Stimulated activated CD4-positive, alpha-beta T cell treated with anti-CD3 and anti-CD28 coated beads, Interleukin-12 subunit alpha, Interleukin-12 subunit beta, amount 100 ng/mL, for 48 hours (primary cell): ENCODE measurements at places on chromosomes 13 and 19.

GRCh38 chr13:80931118-80931517, 590.2 kb upstream of the SPRY2 start:
- DNase-seq = no peak

GRCh38 chr13:105735281-105735680, 800.2 kb downstream of the EFNB2 start:
- DNase-seq = no peak

- no peak for DNase-seq
Measured at GRCh38 chr13:22232186-22232585, 561.3 kb downstream of the FGF9 start.

GRCh38 chr13:50974268-50974667, 64.7 kb downstream of the RNASEH2B start:
- no peak for DNase-seq

GRCh38 chr19:37007587-37008220, 70.5 kb upstream of the ZNF420 start:
- DNase-seq = peak; percentile 12

- DNase-seq = no peak
Measured at GRCh38 chr19:36775768-36776167, 3.2 kb upstream of the ZNF850 start.

- DNase-seq = no peak
Measured at GRCh38 chr13:101343128-101343787, 73.0 kb downstream of the NALCN start.

DNA sequence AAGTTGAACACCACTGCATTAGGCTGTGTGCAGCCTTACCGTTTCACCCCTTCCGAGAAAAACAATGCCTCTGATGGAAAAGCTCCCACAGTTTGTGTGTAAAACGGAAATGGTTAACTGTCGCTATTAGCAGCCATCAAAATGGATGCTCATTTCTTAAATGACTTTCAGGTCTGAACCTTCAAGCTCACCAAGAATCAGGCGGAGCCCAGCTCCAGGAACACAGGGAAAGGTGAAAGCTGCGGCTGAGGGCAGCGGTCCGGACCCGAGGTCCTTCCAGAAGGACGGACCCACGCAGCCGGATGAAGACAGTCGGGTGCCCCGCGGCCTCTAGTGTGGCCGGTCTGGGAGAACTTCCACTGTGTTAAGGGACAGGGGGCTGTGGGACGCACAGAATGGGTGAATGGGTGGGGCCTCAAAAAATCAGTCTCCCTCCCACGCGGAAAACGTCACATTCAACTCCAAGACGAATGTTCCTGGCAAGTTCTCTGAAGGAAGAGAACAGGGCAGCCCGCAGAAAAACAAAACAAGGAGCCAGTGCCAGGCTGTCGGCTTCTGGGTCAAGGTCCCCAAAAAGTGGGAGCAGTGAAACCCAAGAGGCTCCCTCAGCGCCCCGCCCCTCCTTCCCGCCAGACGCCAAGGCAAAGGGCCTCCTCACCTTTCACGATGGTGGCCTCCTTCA, 4.9 kb downstream of the IRS2 start:
- DNase-seq = no peak
